Stimulated activated CD8-positive, alpha-beta memory T cell treated with anti-CD3 and anti-CD28 coated beads, Interleukin-2, amount 100 ng/mL, for 48 hours (primary cell): ENCODE measurements at places on chromosomes 7 and 10.

DNA sequence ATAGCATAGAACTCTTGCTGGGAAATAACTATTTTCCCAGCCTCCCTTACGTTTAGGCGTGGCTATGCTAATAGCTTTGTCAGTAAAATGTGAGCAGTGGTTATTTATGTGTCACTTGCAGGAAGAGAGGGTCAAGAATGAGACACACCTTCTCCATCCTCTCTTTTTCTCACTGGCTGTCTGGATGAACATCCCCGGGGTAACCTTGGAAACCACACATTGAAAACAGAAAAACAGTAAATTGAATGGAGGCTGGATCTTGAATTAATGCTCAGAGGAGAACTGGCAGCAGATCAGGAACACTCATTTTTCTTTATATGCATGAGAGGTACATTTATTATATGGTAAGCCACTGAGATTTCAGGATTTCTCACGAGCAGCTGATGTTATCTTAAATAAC is 127.6 kb downstream of the DNAJB9 start:
- no peak for DNase-seq

GRCh38 chr10:115402699-115403098 is 309.5 kb downstream of the ATRNL1 start:
- no peak for DNase-seq

DNA sequence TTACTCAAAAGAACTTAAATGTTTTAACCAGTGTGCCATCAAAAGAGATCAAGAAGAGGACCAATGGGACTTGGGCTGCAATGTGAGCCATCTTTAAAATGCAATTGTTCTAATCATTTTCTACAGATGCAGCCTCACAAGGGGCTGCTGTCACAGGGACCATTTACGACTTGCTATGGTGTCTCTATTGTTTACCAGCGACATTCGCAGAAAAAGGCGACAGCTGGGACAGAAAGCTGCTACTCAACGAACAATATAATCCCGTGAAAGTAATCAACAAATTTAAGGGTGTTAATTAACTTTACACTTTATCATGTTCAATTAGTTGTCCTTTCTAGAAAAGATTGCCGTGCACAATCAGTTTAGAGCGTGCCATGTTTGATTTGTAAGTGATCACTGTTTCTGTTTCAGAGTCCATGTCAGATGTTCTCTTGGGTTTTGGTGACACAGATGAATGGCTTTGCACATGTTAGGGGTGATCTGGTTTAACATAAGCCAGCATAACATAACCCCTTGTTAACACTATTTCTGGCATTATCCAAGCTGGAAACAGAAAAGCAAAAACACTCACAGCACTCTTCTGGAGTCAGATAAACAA is 110.8 kb downstream of the HIBADH start:
- DNase-seq: no peak

- no peak for DNase-seq
These were observed 125.8 kb upstream of the PCBD1 start for GRCh38 chr10:71014021-71014805.

DNA sequence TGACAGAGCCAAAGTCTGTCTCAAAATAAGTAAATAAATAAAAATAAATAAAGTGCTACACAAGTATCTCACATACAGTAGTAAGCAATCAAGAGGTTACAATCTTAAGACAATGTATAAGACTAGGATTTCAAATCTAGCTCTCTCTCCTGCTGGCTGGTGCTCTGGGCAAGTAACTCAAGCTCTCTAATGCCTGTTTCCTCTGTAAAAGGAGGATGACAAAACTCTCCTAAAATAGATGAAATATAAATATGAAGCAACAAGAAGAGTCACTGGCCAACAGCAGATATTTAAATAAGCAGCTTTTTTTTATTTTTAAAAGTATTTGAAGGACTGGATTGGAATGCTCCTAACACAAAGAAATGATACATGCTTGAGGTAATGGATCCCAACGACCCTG is 7.2 kb downstream of the SFMBT2 start:
- no peak for DNase-seq

DNA sequence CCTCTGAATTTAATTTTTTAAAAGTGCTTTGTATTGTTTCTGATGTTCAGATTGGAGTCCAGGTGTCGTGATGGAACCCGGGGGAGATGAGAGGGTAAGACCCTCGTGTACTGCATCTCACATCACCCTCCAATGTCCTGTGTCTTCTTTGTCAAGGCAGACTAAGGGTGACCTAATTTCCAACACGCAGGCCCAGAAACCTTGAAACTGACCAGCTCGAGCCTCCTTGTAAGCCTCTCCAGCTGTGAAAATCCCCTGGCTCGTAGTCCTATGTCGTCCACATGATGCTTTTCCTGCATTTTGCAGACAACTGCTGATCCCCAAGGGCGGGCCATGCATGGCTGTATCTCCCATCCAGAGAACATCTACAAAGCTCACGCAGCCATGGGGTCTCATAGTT is 220.2 kb downstream of the ARHGAP12 start:
- no peak for DNase-seq

- no peak for DNase-seq
These were observed 26.5 kb downstream of the DNAJB12 start for GRCh38 chr10:72328045-72328828.

- DNase-seq: no peak
These were observed 725.1 kb downstream of the SORCS1 start for GRCh38 chr10:106439366-106439765.

GRCh38 chr10:128062331-128062880 is 63.8 kb downstream of the MKI67 start:
- DNase-seq: no peak

- no peak for DNase-seq
These were observed 19.8 kb downstream of the ITGB8 start for GRCh38 chr7:20350518-20350951.
